ENCODE measurements at places on chromosomes 1 and 21.

DNA sequence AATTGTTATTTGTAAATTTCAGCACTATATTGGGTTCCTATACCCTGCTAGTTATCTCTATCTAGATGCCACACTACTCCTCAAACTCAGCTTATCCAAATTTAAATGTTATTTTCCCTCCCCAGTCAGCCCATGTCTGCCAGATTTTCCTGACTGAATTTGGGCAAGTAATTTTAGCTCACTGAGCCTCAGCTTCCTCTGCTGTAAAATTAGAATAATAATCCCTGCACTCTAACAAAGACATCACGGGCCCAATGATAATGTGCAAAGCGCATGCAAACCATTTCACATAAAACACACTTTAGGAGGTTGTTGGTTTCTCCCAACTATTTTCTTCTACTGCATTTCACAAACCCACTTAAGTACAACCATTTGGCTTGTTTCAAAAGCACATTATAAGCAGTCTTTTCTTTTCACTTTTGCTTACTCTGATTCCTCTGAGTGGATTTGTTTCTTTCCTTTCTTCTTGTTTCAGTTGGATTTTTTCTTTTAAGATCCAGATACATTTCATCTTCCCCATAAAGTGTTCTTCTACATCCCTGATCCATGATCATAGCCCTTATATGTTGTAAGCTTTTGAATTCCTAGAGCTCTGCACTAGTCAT lies 152.8 kb upstream of the DPT start:
- DNase-seq = no peak

GRCh38 chr1:173009597-173009996 lies 41.1 kb downstream of the TNFSF18 start:
- DNase-seq = no peak

DNA sequence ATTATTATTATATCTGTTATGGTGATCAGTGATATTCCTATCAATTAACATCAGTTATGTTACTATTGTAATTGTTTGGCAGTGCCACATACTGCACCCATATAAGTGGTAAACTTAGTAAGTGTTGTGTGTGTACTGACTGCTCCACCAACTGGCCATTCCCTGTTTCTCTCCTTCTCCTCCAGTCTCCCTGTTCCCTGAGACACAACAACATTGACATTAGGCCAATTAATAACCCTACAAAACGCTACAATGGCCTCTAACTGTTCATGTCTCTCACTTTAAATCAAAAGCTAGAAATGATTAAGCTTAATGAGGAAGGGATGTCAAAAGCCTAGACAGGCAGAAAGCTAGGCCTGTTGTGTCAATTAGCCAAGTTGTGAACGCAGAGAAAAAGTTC lies 6.6 kb upstream of the THRAP3 start:
- no peak for DNase-seq

GRCh38 chr1:20212685-20213331 lies 26.5 kb upstream of the PLA2G2C start:
- peak; percentile 78 for DNase-seq

DNA sequence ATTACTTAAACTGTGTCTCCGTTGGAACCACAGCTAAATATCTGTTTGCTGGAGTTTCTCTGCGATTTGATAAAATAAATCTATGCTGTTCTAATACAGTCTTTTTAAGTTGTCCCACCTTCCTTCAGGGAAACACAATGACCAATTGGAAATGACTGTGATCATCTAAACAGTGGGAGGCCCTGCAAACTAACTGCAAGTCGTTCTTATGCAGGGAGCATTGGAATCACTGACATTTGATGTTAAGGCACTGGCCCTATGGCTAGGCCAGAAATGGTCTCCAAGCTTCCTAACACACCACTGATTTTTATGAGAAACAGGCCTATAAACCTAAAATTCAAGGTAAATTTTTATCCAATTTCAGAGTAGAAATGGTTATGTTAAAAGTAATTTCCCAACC lies 645.2 kb downstream of the LMO4 start:
- DNase-seq = no peak

GRCh38 chr1:33310702-33311101 lies 10.2 kb downstream of the A3GALT2 start:
- DNase-seq = no peak

DNA sequence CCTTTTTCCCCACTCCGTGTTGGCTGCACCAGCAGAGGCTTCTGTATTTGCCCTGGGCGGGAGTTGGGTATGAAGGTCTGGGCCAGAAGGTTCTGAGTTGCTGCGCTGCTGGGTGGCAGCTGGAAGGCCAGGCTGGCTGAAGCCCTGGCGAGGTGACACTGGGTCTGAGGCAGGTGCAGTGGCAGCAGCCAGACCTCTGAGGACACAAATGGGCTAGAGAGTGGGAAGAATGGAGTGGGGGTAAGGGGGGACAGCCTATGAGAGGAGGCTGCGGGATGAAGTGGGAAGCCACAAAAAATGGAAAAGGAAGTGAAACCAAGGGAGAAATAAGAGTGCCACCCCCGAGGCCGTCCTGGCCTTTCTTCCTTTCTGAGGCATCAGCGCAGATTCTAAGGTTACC lies 53.2 kb downstream of the STX6 start:
- no peak for DNase-seq

DNA sequence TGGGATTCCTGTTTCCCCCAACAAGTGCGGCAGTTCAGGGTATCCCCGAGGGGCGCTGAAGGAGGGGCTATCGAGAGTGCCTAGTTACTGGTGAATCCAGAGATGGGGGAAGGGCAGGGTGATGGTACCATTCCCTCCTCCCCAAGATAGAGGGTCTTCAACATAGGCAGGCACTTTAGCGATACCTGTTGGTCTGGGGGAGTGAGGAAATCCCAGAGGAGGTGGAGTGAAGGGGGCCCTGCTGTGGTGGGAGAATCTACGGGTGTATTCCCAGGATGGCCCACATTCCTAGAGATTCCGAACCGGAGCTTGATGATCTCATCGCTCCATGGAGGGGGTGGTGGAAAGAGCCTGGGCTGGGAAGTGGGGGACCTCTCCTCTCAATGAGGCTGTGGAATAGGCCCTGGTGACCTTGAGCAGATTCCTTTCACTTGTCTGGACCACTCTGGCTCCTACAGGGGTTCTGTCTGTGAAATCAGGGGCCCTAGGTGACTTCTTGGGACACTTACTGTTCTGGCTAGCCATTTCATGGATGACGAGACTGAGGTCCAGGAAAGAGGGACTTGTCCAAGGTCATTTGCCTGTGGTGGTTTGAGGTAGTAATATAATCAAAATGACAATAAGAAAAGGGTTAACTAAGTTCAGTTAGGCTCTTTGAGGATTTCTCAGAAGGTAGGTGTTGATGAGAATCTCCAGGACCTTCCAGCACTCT lies 52.7 kb upstream of the SYNC start:
- no peak for DNase-seq

DNA sequence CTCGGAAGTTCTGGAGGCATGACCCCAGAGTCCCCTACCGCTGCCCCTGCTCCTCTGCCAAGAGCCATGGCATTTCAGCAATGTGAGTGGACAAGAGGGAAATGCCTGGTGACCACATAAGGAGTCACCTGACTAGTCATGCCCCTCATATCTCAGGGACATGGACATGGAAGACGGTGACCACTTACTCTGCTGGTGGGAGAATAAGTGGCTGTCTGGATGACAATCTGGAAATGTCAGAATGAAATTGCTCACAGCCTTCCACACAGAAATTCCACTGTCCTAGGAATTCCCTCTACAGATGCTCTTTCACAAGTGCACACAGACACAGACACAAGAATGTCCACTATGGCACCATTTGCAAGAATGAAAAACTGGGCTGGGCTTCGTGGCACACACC lies 24.3 kb upstream of the PLEKHG5 start:
- DNase-seq = no peak

- DNase-seq = peak; percentile 62
These were observed at the start of gene MARK1 for GRCh38 chr1:220527908-220528678. MARK1 (plus strand) TSS chr1:220528136; CDS start chr1:220528823, 687 bp downstream.

- DNase-seq = no peak
These were observed 89.9 kb upstream of the IPO9 start for GRCh38 chr1:201739080-201739479.

DNA sequence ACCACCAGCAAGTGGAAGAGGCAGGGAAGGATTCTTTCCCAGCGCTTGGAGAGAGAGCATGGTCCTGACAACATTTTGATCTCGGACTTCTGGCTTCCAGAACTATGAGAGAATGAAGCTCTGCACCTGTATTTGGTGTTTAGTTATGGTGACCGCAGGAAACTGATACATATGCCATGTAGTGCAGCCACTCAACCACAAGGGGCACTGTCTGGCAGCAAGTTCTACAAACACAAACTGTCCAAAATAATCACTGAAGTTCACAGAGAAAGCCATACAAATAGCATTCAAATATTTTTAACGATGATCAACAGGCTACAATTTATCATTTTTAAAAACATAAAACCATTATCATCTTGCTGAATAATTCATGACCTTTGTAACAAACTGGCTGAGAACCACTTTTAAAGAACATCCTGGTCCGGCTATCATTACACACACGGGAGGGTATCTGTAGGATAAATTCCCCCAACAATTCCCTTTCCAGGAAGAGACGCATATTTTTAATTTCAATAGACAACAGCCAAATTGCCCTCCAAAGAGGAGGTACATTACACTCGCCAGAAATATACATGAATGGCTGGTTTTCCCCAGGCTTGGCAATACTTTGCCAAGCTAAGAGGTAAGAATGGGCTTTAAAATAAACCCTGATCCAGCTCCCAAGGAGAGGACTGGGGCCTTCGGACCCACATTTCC lies 9.2 kb upstream of the CBR3 start:
- peak; percentile 74 for DNase-seq

DNA sequence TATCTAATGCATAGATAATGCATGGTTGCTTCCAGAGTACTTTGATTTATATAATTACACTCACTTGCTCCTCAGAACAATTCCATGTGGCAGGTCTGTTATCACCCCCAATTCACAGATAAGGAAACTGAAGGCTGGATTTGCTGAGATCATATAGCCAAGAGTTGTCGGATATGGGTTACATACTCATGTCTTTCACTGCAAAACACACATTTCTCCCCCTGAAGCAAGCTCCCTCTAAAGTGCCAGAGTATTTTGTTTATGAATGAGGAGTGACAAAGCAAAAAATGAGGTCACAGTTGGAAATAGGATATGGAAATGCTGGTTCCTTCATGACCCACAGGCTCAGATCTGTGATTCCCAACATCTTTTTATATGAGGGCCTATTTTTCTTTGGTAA lies 134.2 kb downstream of the ROR1 start:
- no peak for DNase-seq

- no peak for DNase-seq
These were observed 6.6 kb downstream of the SCCPDH start for GRCh38 chr1:246730839-246731238.

GRCh38 chr1:115837740-115838421 lies 3.0 kb downstream of the NHLH2 start:
- no peak for DNase-seq

GRCh38 chr1:209190591-209191261 lies 392.8 kb upstream of the CAMK1G start:
- DNase-seq = no peak

DNA sequence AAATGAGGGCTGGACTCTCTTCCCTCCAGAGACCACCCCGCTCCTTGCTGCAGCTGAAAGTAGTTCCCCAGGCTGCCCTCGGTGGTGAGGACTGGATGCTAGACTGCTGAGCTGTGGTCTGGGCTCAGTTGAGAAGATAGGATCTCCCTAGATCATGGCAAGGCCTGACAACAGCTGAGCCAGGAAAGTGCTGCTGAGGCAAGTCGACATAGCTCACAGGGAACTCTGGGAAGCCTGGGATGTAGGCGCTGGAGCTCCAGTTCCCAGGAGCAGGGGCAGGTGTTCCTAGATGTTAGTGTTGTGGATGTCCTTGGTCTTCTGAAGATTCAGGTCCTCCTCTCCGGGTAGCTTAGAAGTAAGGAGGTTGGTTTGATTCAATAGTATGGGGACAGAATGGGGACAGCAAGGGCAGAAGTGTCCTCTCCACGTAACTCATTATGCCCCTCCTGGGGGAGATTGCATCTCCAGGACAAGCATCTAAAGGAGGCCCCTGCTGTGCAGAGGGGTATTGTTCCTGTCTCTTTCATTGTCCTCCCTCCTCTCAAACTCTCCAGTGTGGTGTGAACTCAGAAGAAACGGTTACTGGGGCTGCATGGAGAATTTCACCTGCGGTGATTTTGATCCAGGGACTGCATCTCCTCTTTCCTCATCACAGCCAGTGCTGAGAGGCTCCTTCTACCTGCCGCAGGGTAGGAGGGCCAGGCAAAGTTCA lies 3.7 kb downstream of the CYB561D1 start:
- no peak for DNase-seq

All from activated CD8-positive, alpha-beta memory T cell treated with anti-CD3 and anti-CD28 coated beads for 24 hours (primary cell).